ENCODE measurements at places on chromosomes 1 and 21.

DNA sequence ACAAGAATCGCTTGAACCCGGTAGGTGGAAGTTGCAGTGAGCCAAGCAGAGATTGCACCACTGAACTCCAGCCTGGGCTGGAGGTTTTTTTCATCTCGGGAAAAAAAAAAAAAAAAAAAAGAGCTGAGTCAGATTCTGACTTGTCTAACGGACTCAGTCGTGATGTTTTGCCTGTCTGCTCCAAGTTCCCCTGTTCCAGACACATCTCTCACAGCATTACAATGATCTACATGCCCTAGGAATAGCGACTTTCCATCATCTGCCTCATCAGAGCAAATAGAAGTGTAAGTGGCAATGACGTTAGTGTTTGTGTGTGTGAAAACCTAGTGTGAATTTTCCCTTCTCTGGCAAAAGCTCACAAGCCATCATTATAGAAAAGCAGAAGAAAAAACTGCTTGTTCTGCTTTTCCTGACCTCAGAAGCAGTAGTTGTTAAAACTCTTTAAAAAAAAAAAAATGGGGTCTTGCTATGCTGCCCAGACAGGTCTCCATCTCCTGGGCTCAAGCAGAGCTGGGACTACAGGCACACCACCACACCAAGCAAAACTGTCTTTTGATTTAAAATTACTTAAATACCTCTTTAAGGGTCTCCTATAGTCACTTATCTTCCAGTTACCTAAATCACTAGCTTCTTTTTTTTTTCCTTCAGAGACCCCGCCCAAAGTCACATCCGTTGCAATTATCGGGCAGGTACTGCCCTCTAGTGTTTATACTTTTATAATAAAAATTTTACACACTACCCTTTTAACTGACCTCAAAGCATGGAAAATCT lies 37.3 kb downstream of the PLEKHO1 start:
- DNase-seq: no peak

DNA sequence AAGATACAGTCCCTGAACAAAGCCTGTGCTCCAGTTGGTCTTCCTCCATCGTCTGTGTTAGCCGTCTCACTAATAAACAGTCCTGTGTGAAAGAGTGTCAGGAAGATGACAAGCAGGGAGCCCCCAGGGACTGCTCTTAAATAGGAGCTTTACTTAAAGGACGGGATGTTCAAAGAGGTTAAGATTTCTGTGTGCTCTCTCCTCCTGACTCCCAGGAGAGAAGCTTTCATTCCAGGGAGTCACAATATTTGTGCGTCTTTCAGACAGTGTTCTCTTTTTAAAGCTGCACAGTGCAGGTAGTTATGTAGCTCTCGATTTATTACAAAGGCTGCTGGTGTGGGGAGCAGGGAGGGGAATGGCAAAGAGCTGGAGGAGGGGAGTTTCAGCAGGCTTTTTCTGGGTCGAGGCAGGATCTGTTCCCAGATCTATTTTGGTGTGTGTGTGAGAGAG lies 43.5 kb downstream of the STYXL2 start:
- DNase-seq: no peak

DNA sequence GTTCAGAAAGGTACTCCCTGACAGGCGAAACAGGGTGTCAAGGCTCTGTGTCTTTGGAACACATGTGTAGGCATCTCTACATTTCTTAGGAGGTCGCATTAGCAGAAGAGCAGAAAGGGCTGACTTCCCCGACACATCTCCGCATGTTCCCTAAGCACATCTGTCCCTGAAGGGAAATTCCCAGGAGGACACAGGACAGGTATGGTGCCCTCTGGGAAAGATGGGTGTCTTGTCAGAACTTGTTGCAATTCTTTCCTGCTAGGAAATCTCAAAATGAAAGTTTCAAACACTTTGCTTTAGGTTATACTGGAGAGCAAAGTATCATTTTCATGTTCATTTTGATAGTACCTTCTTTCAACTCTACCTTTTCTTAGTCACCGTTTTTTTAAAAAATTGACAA lies 2.0 kb downstream of the DSCAM start:
- DNase-seq: no peak

DNA sequence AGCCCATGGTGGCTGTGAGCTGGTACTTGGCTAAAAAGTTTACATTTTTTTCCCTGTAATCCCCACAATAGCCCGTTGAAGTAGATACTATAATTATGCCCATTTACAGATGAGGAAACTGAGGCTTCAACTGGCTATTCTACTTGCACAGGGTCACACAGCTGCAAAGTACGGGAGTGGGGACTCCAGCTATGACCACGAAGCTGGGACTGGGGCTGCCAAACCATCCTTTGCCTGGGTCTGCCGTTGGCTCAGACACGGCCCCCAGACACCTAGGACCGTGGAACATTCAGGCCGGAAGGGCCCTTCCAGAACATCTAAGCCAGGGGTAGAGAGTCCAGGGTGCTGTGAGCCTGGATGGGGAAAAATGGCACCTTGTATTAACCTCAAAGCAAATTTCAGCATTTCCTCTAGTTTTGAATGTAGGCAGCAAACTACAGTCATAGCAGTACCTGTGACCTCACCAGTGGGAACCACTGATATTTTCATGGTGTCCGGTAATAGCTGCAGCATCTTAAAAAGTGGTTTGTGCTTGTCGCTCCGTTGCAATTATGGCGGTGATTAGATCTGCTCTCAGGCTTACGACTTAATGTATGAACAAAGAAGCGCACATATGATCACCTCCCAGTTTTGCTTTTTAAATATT lies 4.3 kb downstream of the TP73 start:
- DNase-seq: peak; percentile 24

GRCh38 chr1:7341145-7341905 lies 429.8 kb upstream of the VAMP3 start:
- no peak for DNase-seq

DNA sequence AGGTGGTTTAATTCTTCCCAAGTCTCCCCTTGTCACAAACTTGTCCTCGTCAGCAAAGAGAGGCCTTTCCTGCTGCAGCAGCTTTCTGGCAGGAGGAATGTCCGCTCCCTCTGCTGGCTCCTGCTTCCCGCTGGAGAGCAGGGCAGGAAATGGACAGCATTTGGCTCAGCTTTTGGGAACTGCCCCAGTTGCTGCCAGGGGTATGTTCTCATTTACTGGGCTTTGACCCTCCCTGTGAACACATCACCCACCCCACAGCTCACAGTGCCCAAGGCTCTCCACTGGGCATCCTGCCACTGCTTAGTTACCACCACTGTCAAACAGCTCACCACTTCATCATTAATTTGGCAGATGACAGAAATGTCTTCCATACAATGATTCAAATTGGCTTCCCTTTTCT lies 75.4 kb downstream of the MRPL37 start:
- DNase-seq: no peak

GRCh38 chr21:18118566-18118965 lies 126.1 kb upstream of the CHODL start:
- no peak for DNase-seq

DNA sequence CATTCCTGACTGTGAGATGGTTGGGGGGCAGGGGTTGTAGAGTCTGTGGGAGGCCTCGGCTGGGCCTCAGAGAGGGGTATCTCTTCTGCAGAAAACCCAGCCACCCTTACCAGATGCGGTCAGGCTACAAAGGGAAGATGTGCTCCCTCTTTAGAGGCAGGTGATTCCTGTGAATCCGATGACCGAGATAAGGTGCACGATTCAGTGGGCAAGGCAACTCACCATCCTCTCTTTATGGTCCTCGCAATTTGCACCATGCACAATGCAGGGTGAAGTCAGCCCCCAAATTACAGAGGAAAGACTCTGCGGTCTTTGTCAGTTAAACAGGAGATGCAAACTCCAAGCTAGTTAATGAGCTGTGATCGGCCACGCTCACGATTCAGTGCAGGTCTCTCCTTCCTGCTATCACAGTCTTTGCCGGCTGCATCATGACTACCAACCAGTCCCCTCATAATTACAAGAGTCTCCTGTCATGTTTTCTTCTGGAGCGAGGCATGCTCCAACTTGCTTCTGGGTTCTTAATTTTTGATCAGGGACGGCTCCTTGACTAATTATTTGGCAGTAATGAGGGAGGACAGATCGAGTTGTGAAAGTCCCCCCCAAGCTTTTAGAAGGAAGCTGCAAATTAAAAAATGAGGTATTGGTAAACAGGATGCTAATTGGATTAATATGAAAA lies 12.5 kb downstream of the TP73 start:
- DNase-seq: no peak

DNA sequence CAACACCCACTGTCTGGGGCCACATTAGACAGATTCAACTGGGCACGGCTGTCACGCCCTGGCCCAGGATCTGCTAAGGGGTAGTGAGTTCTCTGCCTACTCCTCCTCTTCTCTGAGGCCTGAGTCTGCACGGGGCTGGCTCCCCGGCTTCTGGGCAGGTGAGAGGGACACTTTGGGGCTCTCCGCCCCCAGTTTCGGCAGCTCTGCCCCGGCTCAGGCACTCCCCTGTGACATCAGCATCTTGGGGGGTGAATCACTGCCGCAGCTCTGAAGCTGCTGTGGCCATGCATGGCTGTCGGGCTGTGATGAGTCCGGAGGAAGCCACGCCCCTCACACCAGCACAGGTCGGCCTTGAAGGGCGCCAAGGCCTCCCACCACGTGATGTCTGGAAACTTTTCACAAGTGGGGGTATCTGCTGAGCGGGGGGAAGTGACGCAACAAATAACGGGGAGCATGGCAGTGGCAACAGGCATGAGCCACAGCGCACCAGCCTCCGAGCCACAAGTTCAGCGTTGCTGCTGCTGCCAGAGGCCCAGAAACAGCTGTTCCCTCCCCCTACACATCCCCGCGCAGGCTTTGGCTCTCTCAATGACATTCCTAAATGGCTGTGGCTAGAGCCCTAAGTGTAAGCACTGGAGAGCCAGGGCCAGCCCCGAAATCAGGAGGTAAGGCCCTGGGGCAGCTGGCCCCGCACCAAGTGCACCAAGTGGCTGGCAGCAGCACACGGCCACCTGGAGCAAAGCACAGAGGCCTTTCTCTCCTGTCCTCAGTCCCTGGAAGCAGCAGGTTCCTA lies 26.3 kb downstream of the ZBTB17 start:
- DNase-seq: peak; percentile 85

- no peak for DNase-seq
These were observed 4.2 kb downstream of the HIVEP3 start for GRCh38 chr1:41914516-41914915.

- DNase-seq: no peak
These were observed 1.4 kb downstream of the PDPN start for GRCh38 chr1:13584876-13585611.

DNA sequence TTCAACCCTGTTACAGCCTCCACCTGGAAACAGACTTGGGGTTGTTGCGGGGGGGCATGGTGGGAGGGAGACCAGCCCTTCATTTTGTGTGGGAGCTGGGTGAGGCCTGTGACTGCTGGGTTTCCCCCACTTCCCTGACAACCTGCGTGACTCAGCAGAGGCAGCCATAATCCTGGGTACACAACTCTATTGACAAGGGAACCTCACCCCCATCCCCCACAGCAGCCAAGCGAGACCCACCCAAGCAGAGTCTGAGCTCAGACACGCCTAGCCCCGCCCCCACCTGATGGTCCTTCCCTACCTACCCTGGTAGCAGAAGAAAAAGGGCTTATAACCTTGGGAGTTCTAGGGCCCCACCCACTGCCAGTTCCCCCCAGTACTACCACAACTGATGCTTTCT lies 8.0 kb upstream of the CCDC190 start:
- no peak for DNase-seq

GRCh38 chr1:234722904-234723720 lies 113.1 kb upstream of the IRF2BP2 start:
- DNase-seq: peak; percentile 66

- peak; percentile 61 for DNase-seq
These were observed 570 bp upstream of the NEK7 start for GRCh38 chr1:198156111-198156744.

DNA sequence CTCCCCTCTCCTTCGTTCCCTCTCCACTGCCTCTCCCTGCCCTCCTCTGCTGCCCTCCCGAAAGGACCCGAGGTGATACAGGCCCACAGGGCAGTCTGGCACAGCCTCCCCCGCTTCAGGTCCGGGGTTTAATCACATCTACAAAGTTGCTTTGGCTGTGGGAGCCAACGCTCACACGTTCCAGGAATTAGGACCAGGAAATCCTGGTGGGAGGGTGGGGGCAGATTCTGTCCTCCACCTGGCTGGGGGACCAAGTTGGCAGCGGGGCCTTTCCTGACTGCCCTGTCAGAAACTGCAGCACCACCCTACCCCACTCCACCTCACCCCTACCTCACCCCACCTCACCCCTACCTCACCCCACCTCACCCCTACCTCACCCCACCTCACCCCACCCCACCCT lies 95.1 kb downstream of the WDR4 start:
- no peak for DNase-seq

- DNase-seq: no peak
These were observed 213.8 kb downstream of the SIPA1L2 start for GRCh38 chr1:232416026-232416568.

- DNase-seq: no peak
These were observed 12.5 kb upstream of the SPATC1L start for GRCh38 chr21:46196733-46197132.

GRCh38 chr1:229920683-229921082 lies 146.4 kb upstream of the GALNT2 start:
- no peak for DNase-seq

DNA sequence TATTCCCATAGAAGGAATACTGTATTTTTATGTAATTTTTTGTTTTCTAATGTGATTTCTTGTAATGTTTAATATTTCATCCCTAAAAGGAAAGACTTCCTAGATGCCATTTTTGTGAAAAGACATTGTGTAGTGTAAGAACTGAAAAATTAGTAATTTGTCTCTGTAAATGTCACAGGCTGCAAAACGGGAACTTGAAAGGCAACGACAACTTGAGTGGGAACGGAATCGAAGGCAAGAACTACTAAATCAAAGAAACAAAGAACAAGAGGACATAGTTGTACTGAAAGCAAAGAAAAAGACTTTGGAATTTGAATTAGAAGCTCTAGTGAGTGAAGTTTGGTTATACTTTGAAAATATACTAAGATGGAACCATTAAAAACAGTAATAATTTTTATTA lies 132.2 kb downstream of the ITSN1 start:
- no peak for DNase-seq

DNA sequence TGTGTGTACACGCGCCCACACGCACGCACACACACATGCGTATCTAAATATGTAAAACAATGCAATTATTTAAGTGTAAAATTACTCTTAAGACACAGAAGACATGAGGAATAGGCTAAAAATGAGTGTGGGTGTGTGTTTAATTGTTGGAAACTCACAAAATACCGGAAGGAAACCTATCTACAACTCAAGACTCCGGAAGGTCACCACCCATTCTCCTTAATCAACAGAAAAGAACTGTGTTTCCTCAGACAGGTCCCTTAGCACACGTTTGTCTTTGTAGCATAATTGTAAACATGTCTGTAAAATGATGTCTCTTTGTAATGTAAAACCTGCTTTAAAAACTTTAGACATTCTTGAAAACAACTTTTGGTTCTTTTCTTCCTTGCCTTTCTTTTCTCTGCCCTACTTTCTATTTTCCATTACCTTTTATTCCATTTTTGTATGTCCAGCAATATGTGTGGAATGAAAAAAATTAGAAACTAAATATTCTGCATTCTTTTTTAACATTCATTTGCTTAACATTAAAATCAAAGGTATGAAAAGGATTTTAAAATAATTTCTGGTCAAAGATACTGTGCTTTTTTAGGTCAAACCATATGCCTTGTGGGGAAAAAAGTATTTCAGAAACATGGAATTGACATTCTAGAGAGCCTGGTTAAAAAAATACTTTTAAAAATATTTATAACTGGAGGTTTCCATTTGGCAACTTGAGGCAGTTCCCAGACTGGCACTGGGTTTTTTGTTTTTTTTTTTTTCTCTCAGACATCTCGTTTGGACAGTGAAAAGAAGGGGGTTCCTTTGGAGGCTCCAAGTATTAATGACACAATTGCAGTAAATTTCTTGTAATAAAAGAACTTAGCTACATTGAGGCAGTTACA lies 46.2 kb downstream of the ATP5PF start:
- no peak for DNase-seq

- DNase-seq: no peak
These were observed 1018.9 kb upstream of the PRMT6 start for GRCh38 chr1:106037526-106037925.

Measured in stimulated activated CD4-positive, alpha-beta T cell treated with anti-CD3 and anti-CD28 coated beads, Interleukin-12 subunit alpha, Interleukin-12 subunit beta, amount 100 ng/mL, for 48 hours (primary cell).